Tibial nerve (tissue), 4 donors: ENCODE measurements at places on chromosomes 6 and 20. TPM values are rescaled to one million over a fixed set of nuclear protein-coding genes. Genes with fewer than 3 reads are reported as not detected.
A peak's percentile ranks its signal among the peaks of the same experiment; 100 is the strongest.

GRCh38 chr6:105596284-105596755 lies 193.4 kb upstream of the PREP start:
- no peak for DNase-seq

GRCh38 chr6:129114636-129115391 lies 231.9 kb downstream of the LAMA2 start:
- DNase-seq, result no peak

DNA sequence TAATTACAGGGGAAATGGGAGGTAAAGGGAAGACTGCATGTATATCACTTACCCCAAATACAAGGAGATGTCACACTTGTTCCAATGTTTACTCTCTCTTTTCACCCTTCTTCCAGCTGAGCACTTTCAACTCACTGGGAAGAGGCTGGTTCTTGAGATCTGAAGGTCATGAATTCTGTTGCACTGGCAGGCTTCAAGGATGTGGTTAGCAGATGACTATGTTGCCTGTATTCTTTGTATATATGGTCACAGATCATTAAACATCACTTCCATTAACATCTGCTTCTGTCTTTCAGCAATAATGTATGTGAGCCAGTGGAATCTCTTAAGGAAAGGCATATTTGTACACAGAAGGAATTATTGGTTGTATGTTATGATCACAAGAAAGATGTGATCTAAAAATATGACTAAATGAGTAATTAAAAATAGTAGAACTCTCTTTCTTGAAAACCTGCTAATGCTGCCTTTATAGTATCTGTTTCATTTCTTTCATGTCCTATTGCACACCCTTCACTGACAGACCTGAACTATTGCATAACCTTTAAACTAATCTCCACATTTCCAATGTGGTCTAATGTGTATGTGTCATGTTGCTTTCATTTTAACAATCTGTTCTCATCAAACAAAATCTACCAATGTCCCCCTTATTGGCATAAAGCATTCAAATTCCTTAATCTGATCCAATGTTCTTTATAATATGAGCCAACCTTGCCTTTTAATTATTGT lies 131.4 kb upstream of the EPHA7 start:
- no peak for DNase-seq

The DDO gene
- 2.1 TPM for total RNA-seq

- no peak for DNase-seq
These were observed 30.0 kb upstream of the ZBP1 start for GRCh38 chr20:57650266-57650665.

GRCh38 chr20:56987986-56988385 lies 278.5 kb downstream of the BMP7 start:
- no peak for DNase-seq

The BPIFB1 gene
- total RNA-seq, result not detected

GRCh38 chr6:137723273-137724017 lies 143.6 kb upstream of the TNFAIP3 start:
- no peak for DNase-seq

GRCh38 chr6:9095729-9096128 lies 660.4 kb upstream of the SLC35B3 start:
- DNase-seq, result no peak

The HLA-DOB gene
- 3.5 TPM for total RNA-seq

GRCh38 chr20:48880981-48881657 lies 40.4 kb upstream of the ARFGEF2 start:
- no peak for DNase-seq

DNA sequence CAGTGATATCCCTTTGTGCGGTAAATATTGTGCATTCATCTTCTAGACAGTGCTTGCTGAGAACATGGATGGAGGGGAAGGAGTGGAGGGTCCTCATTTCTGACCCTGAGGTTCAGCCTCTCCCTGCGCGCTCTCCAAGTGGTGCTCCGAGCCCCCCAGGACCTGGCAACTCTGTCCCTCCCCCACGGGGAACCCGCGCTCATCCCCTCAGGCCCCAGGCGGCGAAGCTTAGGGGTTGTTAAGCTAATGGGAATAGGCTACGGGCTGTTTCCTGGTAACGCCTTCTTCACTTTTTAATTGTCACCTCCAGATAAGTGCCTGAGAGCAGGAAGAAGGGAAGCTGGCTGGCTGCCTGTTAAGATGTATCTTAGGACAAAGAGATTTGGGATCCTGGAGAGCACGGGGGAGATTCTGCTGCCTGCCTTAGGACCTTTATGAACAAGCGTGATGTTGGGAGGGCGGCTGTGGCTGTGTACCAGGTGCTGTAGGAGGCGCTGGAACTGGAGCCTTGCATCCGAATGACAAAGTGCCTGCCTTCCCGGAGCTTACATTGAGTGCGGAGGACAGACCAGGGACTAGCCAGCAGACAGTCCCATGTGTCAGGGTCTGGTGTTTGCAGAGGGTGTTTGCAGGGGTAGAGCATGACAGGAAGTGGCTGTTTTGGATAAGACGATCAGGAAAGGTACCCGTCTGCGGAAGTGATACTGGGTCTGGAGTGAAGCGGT lies 11.7 kb downstream of the TSHZ2 start:
- DNase-seq, result no peak

DNA sequence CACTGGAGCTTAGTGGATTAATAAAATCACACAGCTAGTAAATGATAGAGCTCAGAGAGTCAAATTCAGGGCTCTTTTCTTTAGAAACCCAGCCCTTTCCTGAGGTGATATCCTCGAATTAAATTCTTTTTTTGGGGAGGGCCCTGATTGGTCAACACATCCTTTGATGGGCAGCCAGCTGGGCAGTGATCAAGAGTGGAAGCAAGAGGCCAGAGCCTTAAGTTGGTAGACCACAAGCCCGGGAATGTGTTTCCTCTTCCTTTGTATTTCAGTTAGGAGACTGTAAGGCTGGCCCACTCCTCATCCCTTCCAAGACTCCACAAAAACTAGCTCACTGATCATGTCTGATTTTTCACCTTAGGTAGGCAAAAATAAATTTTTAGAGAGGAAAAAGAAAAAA lies 640.5 kb downstream of the DHX35 start:
- no peak for DNase-seq

GRCh38 chr6:71602385-71603007 lies 283.9 kb upstream of the RIMS1 start:
- DNase-seq, result no peak

- DNase-seq, result peak; percentile 59
These were observed 24.1 kb downstream of the ZHX3 start for GRCh38 chr20:41293269-41294037.

GRCh38 chr6:136113736-136114173 lies 136.4 kb downstream of the MTFR2 start:
- DNase-seq, result no peak

GRCh38 chr6:149014631-149015534 lies 268.1 kb downstream of the UST start:
- DNase-seq, result no peak

DNA sequence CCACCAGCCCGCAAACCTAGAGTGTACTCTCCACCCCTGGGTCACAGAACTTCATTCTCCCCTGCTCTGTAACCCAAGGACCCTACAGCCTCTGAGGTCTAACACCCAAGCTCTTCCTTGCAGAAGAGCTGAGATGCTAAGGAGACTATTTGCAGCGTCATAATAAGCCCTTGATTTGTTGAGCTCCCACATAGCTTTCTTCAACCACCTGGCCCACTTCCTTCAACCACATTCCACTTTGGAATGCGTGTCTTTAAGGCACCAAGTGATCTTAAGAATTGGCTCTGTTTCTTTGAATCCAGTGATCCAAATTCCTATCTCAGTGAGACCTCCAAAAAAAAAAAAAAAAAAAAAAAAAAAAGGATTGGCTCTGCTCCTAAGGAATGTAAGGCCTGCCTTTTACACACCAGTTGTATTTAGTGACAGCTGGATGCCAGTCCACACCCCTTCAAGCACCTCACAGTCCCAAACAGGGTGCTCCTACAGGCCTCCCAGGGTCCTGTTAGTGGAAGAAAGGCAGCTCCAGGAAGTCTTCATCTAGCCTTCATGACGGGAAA lies 106.2 kb downstream of the UBE3D start:
- no peak for DNase-seq

GRCh38 chr20:9200620-9201019 lies 131.7 kb downstream of the PLCB4 start:
- no peak for DNase-seq

DNA sequence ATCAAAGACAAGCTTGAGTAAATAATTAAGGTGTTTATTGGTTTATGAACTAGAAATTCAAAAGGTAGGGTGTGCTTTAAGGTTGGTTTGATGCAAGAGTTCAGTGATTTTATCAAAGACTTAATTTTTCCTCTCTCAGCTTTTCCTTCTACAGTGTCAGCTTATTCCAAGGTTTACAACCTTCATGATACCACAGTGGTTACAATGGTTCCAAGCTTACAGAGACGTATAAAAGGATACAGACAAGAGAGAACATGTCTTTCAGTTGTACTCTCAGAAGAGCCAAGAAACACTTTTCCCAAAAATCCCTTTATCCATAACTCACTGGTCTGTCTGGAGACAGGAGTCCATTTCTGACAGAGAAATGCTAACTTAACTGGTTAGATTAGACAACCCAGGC lies 93.5 kb upstream of the LOC128125822 start:
- no peak for DNase-seq

The FAM217A gene
- not detected for total RNA-seq

DNA sequence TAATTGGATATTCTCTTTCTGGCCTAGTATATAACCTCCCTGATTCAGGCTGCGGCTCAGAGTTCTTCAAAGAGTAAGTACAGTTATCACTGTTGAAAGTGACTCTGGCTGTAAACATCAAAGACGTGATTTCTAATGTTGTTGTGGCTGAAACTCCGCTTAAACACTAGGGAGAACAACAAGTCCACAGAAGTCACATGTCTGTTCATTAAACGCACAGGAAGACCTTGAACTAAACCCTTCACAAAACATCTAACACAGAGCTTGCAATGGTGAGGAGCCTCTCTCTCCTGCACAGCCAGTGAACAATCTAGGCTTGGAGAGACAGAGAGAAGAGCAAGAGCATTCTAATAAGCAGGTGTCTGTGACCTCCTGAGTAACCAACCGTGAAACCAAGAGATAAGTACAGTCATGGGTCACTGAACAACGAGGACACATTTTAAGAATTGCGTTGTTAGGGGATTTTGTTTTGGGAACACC lies 249.3 kb downstream of the PRKN start:
- DNase-seq, result no peak

GRCh38 chr6:38775870-38776269 lies 60.8 kb downstream of the DNAH8 start:
- no peak for DNase-seq
